Stimulated activated CD8-positive, alpha-beta memory T cell treated with anti-CD3 and anti-CD28 coated beads, Interleukin-4, amount 100 ng/mL, for 1 hour (primary cell): ENCODE measurements at places on chromosomes 2 and 18.

DNA sequence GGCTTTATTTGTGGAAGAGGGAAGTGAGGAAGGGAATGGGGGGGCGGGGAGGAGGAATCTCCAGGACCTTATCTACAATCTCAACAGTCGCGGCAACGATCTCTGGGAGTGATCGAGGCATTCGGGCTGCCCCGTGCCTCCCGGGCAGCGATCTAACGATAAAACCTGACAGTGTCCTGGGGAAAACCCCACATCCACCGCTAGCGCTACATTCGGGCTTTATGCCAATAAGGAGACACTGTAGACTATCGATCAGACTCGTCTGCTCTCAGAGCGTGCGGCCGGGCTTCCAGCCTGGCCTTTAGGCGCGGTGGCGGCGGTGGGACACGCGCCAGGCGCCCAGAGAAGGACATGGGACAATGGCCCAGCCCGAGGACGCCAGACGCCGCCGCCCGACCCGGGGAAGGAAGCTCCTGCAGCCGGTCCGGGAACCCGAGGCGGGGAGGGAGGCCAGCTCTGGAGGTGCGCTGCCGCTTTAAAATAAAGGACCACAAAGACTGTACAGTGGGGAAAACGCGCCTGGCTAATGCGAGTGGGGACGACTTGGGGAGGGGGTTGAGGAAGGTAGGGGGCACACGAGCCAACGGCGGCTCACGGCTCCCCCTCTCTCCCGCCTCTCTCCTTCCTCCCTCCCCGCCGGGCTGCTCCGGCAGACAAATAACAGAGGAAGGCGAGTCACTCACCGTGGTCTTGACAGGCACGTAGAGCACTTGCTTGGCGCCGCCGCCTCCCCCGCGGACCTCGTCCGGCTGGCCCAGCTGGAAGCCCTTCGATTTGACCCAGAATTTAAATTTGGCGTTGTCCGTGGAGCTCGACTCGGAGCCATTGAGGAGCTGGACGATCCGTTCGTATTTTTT, 2.2 kb downstream of the NOL4 start:
- DNase-seq, result no peak

DNA sequence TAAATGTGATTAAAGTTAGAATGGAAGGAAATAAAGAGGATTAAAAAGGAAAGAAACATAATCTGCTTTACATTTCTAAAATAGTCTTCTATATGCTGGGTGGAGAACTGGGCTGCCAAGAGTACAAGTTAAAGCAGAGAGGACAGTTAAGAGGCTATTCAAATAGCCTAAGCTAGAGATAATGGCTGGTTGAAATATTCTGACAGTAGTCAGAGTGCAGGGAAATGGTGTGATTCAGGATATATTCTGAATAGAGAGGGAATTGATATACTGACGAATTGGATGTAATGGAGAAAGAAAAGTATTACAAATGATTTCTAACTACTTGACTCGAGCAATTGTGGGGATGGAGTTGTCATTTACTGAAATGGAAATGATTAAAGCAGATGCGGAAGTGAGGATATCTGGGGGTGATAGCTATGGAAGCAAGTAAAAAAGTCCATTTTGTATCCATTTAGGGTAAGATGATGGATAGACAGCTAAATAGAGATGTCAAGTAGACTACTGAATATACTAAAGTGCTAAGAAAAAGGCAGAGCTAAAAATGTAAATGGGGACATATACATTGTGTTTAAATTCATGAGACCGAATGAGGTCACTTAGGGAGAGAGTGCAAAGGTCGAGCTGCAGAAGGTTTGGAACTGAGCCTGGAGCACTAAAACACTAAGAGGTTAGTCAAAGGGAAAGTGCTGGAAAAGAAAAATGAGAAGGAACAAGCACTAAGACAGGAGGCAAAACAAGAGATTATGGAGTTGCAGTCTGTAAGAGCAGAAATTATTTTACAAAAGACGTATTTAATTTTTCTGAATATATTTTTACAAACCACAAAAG, 696.8 kb downstream of the LRRTM4 start:
- DNase-seq, result no peak

GRCh38 chr2:101364878-101365277, 22.4 kb downstream of the CREG2 start:
- no peak for DNase-seq

DNA sequence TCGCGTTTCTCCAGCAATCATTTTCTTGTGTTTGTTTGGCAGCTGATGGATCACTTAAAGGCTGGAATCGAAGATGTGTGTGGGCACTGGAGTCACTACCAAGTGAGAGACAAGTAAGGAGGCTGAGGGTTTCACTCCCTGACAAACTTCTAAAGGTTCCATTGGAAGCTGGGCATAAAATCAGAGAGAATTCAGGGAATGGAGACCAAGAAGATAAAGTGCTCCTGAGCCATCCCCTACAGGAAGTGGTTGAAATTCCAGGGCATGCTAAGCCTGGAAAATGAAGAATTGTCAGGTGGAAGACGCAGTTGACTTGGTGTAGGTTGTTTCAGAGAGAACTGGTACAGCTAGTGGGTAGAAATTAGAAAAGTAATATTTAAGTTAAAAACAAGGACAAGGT, 39.1 kb downstream of the SLC9A4 start:
- DNase-seq, result no peak

DNA sequence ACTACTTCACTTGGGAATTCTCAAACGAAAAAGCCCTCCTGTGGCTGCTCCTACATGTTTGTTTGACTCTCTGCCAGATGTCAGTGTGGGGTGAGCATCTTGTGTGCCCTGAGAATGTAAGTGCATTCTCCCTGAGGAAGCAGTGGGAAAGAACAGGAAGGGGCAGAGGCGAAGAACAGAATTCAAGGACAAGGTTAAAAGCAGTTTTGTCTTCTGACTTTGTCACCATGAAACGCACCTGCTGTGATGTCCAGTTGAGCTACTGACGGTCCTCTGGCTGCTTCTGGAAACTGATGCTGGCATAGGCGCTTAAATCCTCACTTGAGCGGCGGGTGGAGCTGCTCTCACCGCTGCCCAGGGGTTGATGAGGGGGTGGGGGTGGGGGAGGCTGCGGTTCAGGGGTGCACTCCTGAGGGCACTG, 4.9 kb downstream of the IRS1 start:
- no peak for DNase-seq

GRCh38 chr2:197628043-197628500, 47.3 kb downstream of the RFTN2 start:
- DNase-seq, result no peak

DNA sequence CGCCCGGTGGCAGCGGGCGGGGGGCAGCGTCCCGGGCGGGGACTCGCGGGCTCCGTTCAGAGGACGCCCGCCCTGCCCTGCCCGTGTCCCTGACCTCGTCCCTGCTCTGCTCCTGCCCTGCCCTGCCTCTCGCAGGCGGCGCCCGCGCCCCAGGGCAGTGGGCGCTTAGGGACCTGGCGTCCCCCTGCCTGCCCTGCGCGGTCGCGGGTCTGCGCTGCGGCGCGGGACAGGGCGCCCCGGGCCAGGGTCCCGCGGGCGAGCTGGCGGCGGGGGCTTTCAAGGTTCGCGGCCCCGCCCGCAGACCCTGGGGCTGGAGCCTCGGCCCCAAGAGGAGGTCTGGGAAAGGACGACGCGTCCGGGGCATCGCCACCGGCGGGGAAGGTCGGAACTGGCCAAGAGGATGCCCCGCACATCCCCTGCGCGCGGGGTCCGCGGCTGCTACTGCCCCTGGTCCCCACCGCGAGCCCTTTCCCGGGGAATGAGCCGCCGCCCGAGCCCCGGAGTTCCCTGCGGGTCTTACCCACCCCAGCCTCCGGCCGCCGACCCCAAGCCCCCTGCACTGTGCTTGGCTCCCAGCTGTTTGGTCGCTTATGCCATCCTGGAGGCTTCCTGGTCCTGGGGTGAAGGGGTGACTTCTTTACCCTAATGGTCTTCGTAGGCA, 679 bp downstream of the RNF144A start:
- no peak for DNase-seq

DNA sequence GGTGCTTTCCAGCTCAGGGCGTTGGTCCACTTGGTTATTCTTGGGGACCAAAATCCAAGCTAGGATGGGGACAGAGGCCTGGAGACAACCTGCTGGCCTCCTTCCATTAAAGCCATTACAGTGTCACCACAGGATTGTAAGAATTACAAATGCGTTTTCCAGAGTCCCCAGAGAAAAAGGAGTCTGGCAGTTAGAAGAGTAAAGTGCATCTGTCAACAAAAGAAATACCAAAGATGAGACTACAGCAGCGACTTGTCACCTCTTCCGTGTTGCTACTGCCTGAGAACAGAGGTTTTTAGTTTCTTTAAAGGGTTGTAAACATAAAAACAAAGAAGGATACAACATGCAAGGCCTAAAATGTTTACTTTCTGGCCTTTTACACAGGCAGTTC, 235.7 kb downstream of the AGAP1 start:
- DNase-seq, result no peak

GRCh38 chr2:132811148-132811915, 141.3 kb upstream of the LYPD1 start:
- DNase-seq, result no peak

GRCh38 chr2:127526132-127527000, at the start of gene IWS1:
IWS1 (minus strand) TSS chr2:127526489; CDS start chr2:127526208, 281 bp downstream.
- DNase-seq, result peak; percentile 81

- no peak for DNase-seq
Observed at GRCh38 chr2:20880221-20880771, 57.4 kb upstream of the LDAH start.

- DNase-seq, result no peak
Observed at GRCh38 chr2:151096235-151096634, 165.4 kb downstream of the RBM43 start.

DNA sequence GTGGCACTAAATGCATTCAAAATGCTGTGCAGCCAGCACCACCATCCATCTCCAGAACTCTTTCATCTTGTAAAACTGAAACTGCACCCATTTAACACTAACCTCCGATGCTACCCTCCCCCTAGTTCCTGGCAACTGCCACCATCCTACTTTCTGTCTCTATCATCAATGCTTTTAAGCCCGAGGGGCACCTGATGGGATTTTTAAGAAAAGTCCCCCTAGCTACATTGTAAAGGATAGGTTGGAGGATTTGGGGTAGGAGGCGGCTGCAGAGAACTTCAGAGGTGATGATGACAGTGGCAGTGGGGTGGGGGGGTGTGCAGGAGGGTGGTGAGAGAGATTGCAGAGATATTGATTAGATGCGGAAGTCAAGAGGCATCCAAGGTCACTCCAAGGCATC, 10.8 kb upstream of the YWHAQ start:
- no peak for DNase-seq

DNA sequence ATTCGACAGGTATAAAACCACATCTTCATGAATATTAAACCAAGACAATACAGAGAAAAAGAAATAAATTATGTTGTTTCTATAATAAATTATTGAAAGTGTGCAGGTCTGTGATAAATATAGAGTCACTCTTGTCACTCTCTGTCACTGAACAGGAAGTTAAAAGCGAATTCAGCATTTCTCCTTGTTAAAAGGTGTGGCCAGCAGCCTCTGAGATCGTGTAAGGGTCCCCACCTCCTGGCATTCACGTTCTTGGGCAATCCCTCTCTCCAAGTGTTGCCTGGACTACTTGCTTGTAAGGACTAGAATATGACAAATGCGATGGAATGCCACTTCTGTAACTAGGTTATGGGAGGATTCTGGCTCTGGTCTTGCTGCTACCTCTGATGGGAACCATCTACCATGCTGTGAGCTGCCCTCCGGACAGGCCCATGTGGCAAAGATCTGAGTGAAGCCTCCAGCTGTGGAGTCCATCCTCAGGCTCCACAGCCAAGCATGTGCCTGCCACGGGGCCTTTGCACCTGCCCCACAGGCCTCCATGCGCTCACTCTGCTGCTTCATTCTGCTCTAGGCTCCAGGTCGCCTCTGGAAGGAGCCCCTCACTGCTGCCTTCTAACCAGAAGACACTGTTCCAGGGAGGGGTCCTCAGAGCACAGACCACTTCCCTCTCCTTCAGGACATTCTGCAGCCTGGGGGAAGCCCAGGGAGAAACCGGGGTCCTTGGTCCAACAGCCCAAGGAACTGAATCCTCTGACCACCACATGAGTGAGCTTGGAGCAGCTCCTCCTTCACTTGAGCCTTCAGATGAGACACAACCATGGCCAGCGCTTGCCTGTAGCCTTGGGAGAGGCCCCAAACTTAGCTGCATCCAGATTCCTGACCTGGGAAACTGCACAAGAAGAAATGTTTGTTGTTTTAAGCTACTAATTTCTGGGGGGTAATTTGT, 202.9 kb upstream of the HDAC4 start:
- DNase-seq, result no peak

DNA sequence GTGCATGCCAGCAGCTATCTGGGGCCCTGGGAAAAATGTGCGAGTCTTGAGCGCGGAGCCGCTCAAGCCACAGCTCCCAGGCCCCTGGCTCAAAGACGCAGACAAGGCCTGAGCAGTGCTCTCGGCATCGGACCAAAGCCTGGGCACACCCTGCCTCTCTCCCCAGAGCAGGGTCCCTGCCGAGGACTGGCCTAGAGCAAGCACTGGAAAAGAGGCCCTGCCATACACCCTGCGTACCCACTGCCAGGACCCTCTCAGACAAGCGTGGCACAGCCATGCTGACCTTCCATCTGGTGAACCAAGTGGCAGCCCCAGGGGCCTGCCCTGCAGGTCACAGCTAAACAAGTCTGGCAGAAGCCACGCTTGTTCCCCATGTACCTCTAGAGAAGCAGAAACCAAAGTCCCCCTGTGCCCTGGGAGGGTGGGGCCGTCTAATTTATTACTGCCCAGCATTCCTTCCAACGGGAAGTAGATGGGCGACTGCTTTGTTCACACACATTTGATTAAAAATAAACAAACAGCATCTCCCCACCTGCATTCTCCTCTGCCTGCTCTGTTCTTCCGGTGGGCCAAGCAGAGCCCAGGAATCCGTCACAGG, 14.0 kb downstream of the STK25 start:
- no peak for DNase-seq

DNA sequence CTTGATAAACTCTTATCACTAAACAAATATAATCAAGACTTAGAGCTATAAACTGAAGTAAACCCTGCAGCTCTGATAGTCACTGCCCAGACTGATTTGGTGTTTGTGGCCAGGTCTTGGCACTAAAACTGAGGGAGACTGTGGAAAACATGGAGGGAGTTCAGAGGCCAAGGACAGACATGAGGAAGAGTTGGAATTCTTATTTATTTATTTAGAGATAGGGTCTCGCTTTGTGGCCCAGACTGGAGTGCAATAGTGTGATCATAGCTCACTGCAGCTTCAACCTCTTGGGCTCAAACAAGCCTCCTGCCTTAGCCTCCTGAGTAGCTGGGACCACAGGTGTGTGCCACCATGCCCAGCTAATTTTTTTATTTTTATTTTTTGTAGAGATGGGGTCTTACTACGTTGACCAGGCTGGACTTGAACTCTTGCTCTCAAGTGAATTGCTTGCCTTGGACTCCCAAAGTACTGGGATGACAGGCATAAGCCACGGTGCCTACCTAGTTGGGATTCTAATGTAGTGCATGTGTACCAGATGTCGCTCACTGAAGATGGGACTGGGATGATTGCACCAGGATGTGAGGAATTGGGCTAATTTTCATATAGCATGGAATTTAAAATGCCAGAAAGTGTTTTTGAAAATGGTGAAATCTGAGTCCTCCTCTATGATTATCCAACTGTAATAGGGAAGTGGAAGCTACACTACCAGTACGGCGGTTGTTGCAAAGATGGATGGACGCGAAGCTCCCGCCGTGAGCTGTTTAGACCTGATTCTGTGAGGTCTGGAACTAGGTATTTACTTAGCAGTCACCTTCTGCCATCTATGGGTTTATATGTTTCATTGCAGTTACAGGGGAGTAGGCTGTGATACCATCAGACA, 52.7 kb upstream of the CTLA4 start:
- DNase-seq, result peak; percentile 25
